ENCODE measurements at places on chromosomes 7 and 10.

DNA sequence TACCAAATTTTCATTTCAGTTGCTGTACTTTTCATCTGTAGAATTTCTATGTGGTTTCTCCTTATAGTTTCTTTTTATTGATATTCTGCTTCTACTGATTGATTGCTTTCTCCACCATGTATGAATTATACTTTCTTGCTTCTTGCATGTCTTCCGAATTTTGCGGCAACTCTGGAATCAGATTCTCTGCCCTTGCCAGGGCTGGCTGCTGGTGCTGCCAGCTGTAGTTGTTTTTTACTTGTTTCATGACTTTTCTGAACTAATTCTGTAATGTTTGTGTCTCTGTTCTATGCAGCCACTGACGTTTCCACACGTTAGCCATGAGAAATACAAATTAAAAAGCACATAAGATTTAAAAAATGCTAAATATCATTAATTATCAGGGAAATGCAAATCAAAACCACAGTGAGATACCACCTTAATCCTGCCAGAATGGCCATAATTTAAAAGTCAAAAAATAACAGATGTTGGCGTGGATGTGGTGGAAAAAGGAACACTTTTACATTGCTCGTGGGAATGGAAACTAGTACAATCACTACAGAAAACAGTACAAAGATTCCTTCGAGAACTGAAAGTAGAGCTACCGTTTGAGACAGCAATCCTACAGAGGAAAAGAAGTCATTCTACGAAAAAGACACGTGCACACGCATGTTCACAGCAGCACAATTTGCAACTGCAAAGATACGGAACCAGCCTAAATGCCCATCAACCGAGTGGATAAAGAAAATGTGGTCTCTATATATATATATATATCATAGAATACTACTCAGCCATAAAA lies 51.5 kb downstream of the MAD1L1 start:
- DNase-seq, result no peak

DNA sequence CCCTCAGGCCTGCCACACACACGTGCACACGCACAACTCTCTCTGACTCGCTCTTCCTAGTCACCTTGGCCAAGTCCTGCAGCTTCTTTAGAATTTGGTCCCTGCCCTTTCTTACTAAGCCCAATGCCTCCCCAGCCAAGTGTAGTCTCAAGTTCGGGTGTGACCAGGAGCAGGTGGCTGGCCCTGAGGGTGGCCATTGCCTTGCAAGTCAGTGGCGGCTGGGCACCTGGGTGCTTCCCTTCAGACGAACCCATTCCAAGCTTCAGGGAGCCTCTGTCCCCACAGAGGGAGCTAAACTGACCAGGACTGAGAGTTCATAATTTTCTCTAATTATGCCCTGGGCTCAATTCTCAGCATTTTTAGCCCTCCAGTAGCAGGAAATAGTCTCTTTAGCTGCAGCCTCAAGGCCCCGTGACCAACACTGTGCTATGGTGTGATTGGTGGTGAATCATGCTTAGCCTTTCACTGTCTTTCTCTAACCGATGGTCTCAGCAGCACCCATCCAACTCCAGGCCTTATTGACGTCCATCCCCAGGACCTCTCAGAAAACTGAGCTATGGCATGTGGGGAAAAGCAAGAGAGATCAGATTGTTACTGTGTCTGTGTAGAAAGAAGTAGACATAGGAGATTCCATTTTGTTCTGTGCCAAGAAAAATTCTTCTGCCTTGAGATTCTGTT lies 34.7 kb upstream of the FXYD4 start:
- no peak for DNase-seq

DNA sequence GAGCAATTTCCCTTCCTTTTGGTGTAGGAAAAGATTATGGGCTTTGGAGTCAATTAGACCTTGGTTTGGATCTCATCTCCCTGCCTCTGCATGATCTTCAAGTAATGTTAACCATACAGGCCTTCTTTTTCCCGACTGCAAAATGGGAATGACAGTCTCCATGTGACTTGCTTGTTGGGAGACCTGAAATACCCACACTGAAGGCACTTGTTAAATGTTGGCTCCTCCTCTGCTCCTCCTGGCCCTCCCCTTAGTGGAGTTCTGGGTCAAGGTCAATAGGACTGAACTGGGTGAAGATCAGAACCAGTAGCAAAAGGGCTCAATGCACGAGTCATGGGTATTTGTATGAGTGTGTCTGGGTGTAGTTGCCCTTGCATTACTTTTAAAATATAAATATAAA lies 179.4 kb upstream of the PRR15 start:
- DNase-seq, result no peak

DNA sequence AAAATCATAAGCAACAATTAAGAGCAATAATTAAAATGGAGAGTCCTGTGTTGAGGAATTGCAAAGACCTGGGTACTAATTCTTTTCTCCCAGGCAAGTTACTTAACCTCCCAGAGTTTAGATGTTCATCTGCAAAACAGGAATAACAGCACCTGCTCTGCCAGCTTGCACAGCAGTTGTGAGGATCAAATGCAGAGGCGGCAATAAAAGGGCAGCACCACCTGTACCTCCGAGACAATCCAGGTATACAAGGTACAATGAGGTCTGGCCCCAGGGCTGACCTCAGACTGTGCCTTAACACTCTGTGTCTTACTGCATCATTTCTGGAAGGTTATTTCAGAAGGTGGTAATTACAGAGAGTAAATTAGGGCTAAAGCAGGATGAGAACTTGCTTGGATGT lies 14.5 kb upstream of the FAM204A start:
- DNase-seq, result no peak

- no peak for DNase-seq
These were observed 67.6 kb downstream of the CDK6 start for GRCh38 chr7:92768501-92769393.
